ENCODE measurements at places on chromosomes 2 and 18.

DNA sequence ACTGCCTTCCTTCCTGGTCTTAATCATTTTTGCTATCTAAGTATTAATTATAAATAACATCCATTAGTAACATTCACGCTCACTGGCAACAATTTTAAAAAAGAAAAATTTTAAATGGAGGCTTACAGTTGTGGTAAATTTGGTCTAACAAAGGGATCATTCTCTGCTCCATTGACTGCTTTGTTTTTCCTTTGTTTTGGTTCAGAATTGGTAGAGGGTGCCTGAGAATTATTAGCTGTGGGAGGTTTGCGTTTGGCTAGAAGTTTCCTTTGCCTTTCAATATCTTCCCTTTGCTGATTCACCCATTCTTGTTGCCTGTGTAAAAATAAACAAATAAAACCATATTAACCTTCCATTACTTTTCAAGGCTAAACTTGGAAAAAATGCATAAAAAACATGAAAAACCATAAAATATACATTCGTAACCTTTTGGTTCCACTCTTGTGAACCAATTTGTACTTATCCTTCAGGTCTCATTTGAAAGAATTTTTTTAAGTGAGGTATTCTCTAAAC is 114.6 kb downstream of the TLK1 start:
- no peak for DNase-seq

- no peak for DNase-seq
Observed at GRCh38 chr2:16478434-16479210, 187.0 kb downstream of the CYRIA start.

DNA sequence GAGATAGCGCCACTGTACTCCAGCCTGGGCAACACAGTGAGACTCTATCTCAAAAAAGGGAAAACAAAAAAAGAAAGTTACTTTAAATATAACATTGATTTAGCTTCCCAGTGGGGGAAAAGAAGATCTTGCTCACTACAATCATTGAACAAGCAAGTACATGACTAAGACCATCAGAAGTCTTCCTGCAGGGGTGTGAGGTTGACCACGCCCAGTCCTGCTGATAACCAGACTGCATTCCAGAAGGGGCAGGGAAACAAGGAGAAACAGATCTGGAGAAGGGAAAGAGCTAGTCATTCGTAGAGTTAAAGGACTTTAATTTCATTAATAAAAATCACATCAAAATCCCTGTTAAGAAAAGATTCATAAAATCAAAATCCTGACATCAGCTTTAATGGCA is 77.5 kb downstream of the EPHA4 start:
- no peak for DNase-seq

DNA sequence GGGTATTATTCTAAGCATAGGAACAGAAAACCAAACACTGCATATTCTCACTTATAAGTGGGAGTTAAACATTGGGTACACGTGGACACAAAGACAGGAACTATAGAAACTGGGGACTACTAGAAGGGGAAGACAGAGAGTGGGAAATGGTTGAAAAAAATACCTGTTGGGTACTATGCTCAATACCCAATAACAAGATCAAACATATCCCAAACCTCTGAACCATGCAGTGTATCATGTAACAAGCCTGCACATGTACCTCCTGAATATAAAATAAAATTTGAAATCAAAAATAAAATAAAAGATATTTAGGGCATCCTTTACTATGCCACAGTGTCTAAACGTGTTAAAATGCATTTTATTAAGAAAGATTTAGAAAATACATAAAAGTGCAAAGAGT is 221.0 kb upstream of the TFPI start:
- DNase-seq: no peak

DNA sequence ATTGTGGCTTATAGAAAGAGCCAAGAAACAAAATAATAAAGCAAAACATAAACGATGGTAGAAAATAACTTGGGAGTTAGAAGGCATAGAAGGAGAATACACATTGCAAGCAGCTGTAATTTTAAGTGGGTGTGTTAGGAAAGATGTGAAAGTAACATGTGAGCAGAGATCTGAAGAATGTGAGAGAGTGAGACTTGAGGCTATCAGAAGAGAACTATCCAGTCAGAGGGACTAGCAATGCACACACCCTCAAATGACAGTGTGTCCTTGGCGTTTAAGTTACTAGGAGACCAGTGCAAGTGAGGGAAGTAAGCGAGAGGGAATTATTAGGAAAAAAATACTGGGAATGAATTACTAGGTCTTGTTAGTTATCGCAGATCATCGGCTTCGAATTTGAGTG is 304.9 kb downstream of the DSEL start:
- DNase-seq: no peak

DNA sequence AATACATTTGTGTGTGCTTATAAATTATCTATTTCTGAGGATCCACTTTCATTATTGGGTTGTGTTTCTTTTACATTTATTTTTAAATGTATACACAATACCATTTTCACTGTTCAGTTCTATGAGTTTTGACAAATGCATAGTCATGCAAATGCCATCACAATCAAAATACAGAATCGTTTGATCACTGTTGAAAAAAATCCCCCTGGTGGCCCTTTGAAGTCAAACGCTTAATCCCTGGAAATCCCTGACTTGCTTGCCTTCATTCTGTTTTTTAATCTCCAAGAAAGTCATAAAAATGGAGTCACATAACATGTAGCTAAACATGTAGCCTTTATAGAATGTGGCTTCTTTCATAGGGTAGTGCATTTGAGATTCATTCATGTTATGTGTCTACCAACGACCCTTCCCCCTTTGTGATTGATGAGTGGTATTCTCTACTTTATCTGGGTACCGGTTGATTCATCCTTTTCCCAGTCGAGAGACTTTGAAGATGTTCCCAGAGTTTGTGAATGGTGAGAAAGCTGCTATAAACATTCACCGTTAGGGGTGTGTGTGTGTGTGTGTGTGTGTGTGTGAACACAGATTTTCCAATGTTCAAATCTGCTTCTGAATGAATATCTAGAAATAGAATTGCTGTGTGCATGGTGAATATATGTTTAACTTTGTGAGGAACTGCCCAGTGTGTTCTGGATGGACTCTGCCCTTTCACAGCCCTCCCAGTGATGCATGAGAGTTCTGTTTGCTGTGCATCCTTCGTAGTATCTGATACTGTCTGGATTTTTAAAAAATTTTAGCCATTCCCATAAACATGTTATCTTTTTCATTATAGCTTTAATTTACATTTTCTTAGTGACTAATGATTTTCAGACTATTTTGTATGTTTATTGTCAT is 173.6 kb downstream of the GALR1 start:
- no peak for DNase-seq

DNA sequence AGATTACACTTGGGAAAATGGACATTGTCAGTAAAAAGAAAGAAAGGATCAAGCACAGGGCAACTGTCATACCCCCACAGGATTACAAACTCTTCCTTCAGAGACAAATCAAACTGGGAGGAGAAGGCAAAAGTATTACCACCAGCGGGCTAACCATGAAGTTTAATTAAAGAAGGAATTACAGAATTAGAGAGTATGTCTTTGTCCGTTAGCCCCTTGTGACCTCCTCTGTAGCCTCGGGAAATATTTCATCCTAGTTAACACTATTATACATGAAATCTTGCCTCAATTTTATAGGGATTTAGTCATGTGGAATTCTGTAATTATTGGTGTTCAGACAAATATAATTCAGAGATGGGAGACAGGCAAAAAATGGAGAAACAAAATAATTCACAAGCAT is 60.7 kb downstream of the PAX3 start:
- DNase-seq: no peak

DNA sequence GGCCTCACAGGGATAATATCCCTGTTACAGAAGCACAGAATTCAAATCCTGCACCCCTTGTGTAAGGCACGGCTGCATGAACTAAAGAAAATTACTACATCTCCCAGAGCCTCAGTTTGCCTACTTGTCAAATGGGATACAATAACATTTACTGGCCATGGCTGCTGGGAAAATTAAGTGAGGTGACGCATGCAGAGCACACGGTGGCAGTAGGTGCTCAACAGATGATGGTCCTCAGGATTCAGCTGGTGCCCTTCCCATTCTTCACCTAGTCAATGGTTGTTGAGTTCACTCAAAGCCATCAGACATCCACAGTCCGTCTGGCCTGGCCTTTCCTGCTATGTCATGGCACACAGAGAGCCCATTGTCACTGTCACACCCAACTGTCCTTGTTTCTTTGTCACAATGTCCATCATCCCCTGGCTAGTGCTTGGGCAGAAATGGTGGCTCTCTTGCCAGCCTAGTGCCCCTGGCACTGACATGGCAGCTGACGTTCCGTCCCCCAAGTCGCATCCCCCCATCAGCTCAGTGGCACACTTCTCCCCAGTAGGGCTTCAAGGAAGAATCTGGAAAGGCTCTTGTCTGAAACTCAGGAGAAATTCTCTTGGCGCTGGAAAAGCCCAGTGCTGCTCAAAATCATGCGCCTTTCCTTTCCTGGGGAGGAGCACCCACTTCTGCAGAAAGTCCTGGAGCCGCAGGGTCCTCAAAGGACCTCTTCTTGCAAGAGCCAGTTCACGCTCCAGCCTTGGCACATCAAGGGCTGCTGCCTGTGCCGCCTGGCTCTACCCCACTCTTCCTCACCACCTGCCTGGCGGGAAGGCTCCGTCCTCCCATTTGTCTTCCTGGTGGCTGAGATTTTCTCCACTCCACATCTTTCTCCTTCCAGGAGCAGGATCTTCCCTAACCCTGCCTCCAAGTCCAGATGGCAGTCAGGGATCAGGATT is 55.9 kb upstream of the SLC66A3 start:
- no peak for DNase-seq

- DNase-seq: no peak
Observed at GRCh38 chr18:54440292-54440691, 82.6 kb downstream of the C18orf54 start.

DNA sequence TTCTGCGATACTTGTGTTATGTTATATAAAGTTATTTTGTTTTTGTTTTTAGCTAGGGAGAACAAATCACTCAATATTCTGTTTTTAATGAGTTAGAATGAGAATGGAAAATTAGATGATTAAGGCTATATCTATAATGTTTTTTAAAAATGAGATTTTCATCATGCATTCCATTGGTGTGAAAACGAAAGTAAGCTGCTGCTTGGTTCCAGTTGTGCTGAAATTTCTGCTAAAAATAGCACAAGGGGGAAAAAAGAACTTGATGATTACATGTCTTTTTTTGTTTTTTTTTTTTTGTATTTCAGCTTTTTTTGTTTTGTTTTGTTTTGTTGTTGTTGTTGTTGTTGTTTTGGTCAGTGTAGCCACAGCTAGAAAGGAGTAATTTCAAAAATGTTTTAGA is 242.6 kb upstream of the KCNJ3 start:
- no peak for DNase-seq

DNA sequence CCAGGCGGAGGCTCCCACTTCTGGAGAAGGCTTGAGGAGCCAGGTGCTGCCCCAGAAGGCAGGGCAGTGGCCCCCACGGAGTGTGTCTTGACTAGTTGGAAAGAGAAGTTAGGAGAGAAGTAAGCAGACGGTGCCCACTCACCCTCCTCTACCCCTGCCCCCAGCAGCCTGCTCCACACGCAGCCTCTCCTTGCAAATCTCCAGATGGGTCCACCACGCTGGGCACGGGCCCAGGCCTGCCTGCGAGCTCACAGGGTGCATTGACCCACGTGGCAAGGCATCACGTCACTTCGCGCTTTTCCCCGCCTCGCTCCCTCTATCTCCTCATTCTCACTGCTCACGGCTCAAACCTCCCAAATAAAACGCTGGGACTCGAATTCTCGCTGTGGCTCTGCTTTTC is 71.8 kb upstream of the RAB12 start:
- DNase-seq: no peak

DNA sequence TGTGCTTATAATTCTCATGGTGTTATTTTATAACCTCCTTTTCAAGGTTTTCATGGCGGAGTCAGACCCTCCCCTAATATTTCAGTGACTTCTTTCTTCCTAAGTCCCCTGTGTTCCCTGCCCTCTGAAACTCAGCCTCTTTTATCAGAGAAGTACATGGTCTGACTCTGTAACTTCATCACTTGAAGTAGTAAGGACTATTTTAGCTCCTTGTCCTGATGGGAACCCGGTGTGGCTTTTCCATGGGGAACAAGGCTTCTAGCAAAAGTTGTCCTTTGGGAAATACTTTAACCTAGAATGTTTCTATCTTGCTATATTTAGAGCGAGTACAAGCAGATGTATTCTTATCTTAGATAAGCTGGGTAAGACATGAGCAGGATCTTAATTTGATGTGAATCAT is 117.5 kb downstream of the TRIB2 start:
- no peak for DNase-seq

- DNase-seq: no peak
Observed at GRCh38 chr18:27109451-27109850, 75.7 kb downstream of the CHST9 start.

GRCh38 chr2:159119652-159120257 is 151.3 kb downstream of the TANC1 start:
- DNase-seq: no peak

DNA sequence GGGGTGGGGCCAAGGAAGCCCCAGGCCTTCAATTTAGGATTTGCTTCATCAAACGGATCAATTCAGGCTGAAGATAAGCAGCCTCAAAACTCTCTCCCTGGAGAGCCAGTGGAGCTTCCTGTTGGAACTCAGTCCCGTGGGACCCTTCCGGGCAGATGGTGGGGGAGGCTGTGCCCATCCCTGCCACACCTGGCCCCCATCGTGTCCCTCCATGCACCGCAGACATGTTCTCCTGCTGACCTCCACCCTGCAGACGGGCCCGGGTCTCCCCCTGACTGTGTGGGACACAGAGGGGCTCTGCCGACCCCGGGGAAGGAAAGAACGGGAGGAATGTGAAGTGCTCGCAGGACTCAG is 144.2 kb downstream of the TPO start:
- no peak for DNase-seq

GRCh38 chr2:217741381-217741955 is 261.3 kb downstream of the TNS1 start:
- no peak for DNase-seq

GRCh38 chr18:62973689-62974088 is 258.3 kb downstream of the PHLPP1 start:
- no peak for DNase-seq

DNA sequence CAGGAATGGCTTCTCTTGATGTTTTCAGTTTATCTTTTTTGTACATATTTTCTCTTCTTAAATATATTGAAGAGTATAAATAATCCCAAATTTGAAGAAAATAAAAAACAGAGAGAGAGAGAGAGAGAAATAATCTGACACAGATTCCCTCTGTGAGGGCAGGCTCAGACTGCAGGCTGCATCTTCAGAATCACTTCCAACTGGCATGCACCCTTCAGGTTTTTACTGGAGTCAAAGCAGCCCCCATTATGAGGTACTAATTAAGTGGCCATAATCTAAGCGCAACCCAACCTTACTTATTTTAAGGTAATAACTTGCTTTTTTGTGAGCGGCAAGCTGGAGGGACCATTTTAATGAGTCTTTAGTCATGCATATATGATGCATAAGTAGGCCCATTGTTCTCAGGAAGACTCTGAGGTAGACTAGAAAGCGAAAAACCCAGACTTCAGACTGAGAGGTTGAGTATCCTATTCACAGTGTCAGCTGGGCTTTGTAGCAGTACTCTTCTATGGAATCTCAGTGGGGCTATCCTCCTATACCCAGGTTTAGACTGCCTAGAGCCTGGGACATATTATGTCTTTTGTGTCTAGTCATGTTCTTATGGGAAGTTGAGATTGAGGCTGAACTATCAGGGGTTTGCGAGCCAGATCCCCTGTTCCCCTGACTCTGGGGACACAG is 167.4 kb downstream of the SP3 start:
- DNase-seq: no peak

- no peak for DNase-seq
Observed at GRCh38 chr2:144834998-144835633, 315.2 kb upstream of the ZEB2 start.
